ENCODE measurements at places on chromosomes 3 and 15.

- no peak for DNase-seq
Observed at GRCh38 chr3:146181216-146181615, 20.2 kb upstream of the PLOD2 start.

DNA sequence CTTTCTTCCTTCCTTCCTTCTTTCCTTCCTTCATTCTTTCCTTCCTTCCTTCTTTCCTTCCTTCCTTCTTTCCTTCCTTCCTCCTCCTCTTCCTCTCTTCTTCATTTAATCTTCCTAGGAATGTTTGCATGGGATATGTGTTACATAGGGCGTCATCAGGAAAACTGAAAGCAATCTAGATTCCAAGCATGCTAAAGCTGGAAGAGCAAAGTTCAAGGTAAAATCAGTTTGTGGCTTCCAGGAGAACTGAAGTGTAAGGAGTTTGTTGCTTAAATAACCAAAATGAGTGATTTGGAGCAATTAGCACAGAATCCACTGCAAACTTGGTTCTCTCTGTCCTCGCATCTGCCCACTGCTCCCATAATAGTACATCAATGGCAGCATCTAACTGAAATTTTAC, 716.2 kb downstream of the GBE1 start:
- DNase-seq, result no peak

DNA sequence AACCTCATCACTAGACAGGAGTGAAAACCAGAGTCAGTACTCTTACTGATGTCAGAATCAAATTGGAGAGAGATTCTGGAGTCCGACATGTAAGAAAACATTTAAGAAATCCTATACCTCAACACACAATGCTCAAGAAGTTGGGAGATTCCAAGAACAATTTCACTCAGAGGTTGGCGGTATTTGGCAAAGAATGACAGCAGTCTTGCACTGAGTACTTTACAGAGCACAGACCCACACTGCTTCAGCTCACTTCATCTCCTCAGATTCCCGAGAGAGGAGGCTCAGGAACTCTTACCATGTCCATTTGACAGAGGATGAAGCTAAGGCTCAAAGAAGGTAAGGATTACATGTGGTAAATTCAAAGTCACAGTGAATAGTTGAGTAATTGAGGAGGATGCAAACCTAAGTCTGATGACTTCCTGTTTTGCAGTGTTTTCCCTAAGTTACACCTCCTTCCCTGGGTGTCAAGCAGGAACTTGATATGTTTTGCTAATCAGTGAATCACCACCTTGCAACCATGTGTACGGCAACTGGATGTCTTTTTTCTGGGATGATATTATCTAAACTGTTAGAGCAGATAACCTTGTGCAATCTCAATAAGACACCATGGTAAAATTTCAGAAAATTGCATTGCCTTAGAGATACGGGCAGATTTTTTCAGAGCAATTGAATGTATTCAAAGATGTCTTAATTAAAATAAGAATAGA, 61.3 kb upstream of the MME start:
- DNase-seq, result no peak

DNA sequence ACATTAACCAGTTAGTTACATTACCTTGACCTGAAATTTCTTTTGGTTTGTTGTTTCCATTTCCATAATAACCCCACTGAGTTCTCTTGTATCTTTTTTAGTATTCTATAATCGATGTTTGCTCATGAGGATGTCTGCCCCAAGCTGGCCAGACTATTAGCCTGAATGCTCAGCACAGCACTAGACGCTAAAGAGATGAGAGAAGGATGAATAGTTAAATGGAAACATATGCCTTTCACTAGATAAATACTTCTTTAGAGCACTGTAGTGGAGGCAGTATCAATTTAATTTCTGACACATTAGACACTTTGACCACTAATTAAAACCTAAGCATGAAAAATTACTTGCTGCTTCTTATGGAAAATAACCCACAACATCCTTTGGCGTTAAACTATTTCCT, 654.9 kb upstream of the KCNMB2 start:
- no peak for DNase-seq

DNA sequence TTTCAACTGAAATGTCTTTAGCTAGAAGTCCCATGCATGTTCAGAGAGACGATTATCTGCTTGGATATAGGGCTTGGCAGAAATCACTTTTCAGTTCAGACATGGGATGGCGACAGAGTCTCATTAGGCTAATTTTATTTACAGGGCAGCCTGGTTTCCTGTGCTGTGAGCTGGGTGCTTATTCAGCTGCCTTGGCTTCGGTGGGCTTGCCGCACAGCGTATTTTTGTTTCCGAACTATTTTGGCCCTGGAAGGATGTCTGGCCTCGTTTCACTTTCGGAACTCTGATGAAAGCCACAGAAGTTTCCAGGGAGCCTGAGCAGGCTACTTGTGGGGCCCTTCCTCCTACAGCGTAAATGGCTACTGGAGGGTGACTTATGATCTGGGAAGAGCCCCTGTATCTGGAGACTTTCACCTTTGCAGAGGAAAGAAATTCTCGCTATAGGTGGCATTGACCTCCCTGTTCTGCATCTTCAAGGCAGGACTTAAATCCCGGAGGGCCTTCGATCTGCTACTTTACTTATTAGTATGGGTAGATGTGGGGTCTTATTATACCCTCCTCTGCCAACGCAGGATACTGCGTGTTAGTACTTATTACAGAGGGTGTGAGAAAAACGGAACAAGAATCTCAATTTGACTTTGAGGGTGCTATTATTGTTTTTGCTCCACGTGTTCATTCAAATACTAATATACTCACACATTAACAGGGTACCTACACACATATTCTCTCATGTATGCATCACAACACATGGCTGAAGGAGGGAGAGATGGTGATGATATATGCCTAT, 364.0 kb upstream of the RBMS3 start:
- DNase-seq, result no peak

GRCh38 chr3:6962801-6963200, 101.9 kb downstream of the GRM7 start:
- DNase-seq, result no peak

DNA sequence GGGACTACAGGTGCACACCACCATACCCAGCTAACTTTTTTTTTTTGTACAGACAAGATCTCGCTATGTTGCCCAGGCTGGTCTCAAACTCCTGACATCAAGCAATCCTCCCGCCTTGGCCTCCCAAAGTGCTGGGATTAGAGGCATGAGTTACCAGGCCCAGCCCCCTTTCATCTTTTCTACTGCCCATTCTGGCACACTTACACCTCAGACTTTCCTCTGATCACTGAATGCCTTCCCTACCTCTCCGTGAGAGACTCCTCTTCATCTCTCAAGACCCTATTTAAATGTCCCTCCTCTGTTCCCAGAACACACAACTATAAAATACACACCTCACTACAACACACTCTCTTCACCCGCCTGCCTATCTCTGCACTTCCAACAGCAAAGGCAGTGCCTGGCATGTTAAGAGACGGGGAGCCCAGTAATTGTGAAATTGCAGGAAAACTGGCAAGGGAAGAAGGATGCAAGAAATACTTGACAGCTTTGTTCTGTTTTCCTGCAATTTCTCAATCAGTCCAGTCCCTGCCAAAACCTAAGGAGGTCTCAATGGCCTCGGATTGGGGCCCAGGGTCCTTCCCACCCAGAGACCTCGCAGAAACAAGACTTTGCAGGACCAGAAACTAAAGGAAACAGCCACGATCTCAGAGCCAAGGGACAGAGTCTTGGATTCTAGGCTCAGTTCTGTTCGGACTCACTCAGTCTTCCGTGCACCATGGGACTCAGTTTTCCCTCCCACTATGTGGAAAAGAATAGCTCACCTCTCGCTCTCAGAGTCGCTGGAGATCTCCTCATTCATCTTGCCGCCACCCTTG, 849 bp downstream of the RRP9 start:
- no peak for DNase-seq

GRCh38 chr15:49645941-49646340, 25.1 kb downstream of the DTWD1 start:
- no peak for DNase-seq

- DNase-seq, result no peak
Observed at GRCh38 chr15:31155151-31155550, 53.6 kb upstream of the TRPM1 start.

DNA sequence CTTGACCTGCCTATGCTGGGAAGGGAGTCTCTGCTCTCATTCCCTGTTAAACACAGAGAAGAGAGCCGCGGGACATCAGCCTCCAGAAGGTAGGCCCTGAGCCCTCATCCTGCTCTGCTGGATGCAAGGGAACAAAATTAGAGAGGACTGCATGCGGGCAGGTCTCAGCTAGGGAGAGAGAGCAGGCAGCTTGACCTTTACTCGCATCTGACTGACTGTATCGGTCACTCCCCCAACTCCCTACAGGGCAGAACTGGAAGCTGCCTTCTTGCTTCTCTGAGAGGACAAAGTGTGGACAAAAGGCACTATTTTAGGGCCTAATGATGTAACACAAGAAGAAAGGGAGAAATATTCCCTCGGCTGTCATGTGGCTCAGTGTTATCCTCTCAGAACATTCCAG, 38.7 kb upstream of the ATOSA start:
- DNase-seq, result no peak

DNA sequence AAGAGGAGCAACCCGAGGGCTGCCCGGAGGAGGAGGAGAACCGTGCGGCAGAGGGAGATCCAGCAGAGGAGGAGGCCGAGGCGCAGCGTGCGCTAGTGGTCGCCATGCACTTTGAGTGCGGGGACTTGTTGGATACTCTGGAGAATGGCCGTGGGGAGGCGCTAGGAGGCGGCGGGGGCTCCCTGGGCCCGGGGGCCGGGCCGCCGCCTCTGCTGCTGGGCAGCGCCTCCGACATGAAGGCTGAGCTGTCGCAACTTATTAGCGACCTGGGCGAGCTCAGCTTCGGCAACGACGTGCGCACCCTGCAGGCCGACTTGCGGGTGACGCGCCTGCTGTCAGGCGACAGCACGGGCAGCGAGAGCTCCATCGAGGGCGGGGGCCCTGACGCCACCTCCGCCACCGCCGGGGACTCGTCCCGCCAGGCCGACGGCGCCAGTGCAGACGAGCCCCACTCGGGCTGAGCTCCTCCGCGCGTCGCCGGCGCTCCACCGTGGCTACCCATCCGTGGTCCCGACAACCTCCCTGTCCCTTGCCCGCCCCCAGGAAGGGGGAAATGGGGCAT, 2.0 kb downstream of the FAM43A start:
- DNase-seq, result peak; percentile 71

GRCh38 chr3:182500289-182500688, 293.0 kb upstream of the ATP11B start:
- DNase-seq, result no peak
